ENCODE measurements at places on chromosomes 2 and 18.

- DNase-seq: no peak
Observed at GRCh38 chr2:140276661-140277060, 1496.5 kb upstream of the NXPH2 start.

GRCh38 chr2:117794668-117795067 lies 19.8 kb upstream of the DDX18 start:
- DNase-seq: no peak

- no peak for DNase-seq
Observed at GRCh38 chr2:73257021-73257420, 22.9 kb downstream of the CCT7 start.

- no peak for DNase-seq
Observed at GRCh38 chr2:66890166-66890742, 455.3 kb downstream of the MEIS1 start.

DNA sequence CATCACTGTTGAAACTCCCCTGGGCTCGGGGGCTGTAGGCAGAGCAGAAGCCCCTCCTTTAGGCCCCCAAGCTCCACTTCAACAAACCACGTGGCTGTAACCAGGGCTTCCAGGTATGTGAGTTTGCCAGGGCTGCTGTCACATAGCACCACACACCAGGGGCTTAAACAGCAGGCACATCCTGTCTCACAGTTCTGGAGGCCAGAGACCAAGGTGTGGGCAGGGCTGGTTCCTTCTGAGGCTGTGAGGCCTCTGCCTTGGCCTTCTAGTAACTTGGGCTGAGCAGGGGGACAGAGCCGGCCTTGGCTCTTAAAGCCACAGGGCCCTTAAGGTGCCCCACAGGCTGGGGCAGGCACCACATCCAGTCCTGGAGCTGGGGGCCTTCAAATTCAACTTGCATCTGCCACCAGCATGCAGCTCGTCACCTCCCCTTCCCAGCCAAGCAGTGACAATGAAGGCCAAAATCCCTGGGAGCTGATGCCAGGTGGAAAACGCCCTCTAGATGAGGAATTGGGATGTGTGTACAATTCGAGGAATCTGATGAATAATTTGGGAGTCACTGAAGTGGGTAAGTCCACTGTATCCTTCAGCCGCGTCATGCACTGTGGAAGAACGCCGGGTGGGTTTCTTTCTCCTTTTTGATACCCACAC lies 104.2 kb upstream of the ODC1 start:
- DNase-seq: no peak

GRCh38 chr2:109415581-109416013 lies 198.2 kb downstream of the SEPTIN10 start:
- DNase-seq: no peak

DNA sequence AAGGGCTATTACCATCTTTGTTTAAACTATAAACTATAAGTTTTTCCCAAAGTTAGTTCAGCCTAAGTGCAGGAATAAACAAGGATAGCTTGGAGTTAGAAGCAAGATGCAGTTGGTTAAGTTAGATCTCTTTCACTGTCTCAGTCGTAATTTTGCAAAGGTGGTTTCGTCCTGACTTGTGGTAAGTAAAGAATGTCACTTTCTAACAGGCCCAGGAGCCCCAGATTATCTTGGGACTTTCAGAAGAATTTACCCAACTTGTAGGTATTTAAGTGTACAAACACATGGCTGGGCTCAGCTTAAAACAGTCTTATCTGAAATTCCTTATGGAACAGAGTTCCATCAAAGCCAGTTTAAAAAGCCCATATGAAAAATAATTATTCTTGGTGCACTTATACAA lies 18.3 kb upstream of the FAM98A start:
- no peak for DNase-seq

DNA sequence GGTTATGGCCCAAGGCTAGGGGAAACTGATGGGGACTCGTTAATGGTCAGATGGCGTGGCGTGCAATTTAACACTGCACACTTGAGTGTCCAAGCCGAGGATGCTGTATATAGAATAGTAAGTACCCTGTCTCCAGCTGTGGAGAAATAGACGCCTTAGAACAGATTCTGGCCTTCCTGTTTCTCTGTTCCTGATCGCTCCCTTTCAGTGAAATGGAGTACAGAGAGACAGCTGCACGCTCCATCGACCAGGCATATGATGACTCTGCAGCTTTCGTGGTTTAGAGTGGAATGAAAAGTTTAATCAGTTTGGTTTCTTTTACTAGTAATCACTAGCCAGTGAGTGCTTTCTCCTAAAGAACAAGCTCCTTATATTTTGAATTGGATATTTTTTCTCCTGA lies 213.4 kb downstream of the NEDD4L start:
- DNase-seq: peak; percentile 6

Data from midbrain (tissue), 1 donor.